ENCODE measurements at places on chromosomes 2 and 18. TPM values are rescaled to one million over a fixed set of nuclear protein-coding genes. Genes with fewer than 3 reads are reported as not detected.

Gene RGPD6
- total RNA-seq: 30.9 TPM

Gene TSPYL6
- total RNA-seq: not detected

Gene CCDC195
- not detected for total RNA-seq

Gene DNAJC5G
- total RNA-seq: not detected

DNA sequence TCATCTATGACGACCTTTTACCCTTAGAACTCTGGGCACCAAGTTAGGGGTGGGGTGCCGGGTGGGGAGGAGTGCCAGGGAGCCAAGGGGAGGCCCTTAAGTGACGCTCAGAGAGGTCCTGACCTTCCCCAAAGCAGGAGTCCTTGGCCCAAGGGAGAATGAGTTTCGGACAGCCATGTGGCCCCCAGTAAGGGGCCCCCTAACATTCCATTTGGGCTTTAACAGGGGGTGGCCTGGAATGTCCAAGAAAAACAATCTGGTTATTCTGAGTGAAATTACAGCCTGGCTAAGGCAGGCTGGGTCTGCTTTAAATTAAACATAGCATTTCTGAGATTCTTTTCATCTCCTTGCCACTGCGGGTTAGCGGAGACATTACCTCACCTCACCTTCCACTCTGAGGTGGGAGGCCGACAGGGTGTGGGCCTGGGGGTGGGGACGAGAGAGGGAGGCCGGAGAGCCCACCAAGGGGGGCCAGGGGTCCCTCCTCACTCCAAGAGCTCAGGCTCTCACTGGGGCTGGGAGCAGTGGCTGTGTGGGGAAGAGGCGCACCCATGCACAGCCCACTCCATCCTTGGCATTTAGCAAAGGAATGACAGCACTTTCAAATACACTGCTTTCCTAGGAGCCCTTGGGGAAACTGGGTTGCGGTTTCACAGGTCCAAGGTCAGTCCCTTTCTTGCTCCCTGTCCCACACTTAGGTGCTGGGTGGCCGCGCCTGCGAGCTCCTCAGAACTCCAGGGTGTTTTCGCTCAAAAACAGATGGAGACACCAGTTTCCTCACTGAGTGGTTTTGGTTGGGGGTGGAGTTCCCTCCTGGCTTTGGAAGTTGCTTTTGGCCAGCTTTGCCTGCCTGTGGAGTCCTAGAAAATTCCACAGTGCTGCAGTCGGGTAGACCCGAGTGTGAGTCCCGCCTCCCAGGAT lies 107.4 kb downstream of the POLR1A start:
- peak overlapping the region; percentile 94 for H3K27ac ChIP-seq
- peaks cover 78% of the 10 kb centered on the region for H3K4me1 ChIP-seq
- no peak overlapping the region for H3K4me3 ChIP-seq
- DNase-seq: peak; percentile 96
- H3K36me3 ChIP-seq: no peaks in the 10 kb centered on the region
- no peaks in the 10 kb centered on the region for H3K27me3 ChIP-seq

DNA sequence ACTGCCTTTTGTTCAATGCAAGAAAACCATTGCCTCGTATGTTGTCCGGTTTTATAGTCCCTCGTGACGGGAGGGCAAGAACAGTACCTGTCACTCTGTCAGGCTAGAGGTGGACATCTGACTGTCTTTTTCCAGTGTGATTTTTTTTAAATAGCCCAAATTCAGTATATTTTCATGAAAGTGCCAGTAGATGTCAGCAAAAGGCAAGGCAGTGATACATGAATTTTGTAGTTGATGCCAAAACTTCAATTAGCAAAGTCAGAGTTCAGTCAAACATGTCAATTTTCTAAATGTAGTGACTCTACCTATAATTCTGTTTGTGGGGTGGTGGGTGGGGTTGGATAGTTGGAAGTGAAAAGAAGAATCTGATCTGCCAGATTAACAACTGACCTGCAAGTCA lies 296.0 kb upstream of the MC4R start:
- H3K4me1 ChIP-seq: no peaks in the 10 kb centered on the region
- no peaks in the 10 kb centered on the region for H3K27me3 ChIP-seq
- no peak overlapping the region for H3K4me3 ChIP-seq
- H3K36me3 ChIP-seq: no peaks in the 10 kb centered on the region

- no peak for DNase-seq
- H3K27me3 ChIP-seq: no peaks in the 10 kb centered on the region
- H3K4me1 ChIP-seq: no peaks in the 10 kb centered on the region
- no peak overlapping the region for H3K4me3 ChIP-seq
These were observed 370.8 kb downstream of the TNS1 start for GRCh38 chr2:217632043-217632442.

Gene THSD7B
- 0.16 TPM for total RNA-seq

Gene DNAH7
- under 0.01 TPM for total RNA-seq

DNA sequence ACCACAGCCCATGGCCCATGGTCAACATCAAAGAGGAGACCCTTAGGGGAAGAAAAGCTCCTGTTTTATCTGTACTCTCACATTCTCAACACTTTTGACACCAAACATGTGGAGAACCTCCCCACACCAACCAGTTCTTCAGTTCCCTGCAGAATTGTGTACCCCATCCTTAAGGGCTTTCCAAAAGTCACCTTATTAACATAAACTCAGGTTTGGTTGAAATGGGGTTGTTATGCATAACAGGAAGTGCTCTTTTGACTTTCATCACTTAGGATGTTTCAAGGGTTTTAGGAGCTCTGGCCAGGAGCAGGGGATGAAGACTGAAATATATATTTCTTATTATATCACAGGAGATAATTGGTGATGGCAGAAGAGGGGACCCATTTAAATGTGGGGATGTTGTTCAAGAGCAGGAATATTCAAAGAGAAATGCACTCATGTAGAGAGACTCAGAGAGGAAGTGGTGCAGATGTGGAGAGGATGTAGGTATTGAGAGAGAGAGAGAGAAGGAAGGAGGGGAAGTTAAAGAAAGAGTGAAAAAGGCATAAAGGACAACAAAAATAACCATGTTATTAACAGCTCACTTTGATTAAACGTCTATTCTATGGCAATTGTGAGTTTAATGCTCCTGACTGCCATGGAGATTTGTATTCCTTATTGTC lies 35.2 kb downstream of the SP140L start:
- H3K4me1 ChIP-seq: no peaks in the 10 kb centered on the region
- H3K27ac ChIP-seq: no peak overlapping the region
- H3K27me3 ChIP-seq: no peaks in the 10 kb centered on the region
- no peak for DNase-seq

- no peaks in the 10 kb centered on the region for H3K4me1 ChIP-seq
- no peaks in the 10 kb centered on the region for H3K36me3 ChIP-seq
- H3K4me3 ChIP-seq: no peak overlapping the region
- no peak for DNase-seq
These were observed 138.5 kb upstream of the NETO1 start for GRCh38 chr18:73006331-73006730.

GRCh38 chr18:24586662-24587360 lies 126.4 kb downstream of the HRH4 start:
- no peak overlapping the region for H3K27ac ChIP-seq
- DNase-seq: no peak
- H3K36me3 ChIP-seq: no peaks in the 10 kb centered on the region
- H3K27me3 ChIP-seq: 0 out of 2 replicates have a peak, but pooled peaks cover 5% of the 10 kb centered on the region
- no peak overlapping the region for H3K4me3 ChIP-seq

DNA sequence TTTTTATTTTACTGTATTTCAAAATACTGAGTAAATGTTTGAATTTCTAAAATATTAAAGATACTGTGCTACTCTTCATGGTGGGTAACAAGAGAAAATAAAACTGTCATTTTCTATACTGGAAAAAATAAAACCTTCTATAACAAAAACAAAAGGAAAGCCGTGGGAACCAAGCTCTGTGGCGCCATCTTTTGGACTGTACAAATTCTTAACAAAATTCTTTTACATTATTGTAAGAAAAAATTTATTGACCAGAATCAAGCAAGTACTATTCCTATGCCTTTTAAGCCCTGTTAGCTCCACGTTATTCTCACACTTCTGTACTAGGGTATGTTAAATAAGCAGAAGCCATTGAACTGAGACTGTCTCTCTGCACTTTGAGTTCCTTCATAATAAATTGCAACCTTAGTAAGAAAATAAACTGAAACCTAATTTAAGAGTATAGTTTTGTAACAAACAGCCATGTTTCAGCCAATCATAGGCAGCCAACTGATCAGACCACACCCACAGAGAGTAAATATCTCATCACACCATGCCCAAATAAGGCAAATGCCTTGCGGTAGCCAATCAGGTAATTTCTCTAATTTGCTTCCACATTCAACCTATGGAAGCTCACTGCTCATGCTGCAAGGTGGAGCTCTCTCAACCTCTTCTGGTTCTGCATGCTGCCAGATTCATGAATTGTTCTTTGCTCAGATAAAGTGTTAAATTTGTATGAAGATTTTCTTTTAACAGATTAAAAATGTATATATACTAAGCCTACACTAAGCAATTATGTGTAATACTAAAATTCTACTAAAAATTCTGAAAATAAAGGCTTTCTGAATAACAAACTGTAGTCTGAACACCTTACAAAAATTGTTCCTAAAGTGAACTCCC lies 42.2 kb downstream of the HIBCH start:
- H3K4me3 ChIP-seq: no peak overlapping the region
- no peaks in the 10 kb centered on the region for H3K27me3 ChIP-seq
- peaks cover 4% of the 10 kb centered on the region for H3K4me1 ChIP-seq
- no peak overlapping the region for H3K27ac ChIP-seq

GRCh38 chr2:48749291-48750127 lies 6.0 kb downstream of the LHCGR start:
- H3K4me3 ChIP-seq: no peak overlapping the region
- H3K27me3 ChIP-seq: no peaks in the 10 kb centered on the region
- H3K27ac ChIP-seq: no peak overlapping the region
- no peaks in the 10 kb centered on the region for H3K4me1 ChIP-seq
- no peaks in the 10 kb centered on the region for H3K36me3 ChIP-seq
- DNase-seq: no peak

- no peaks in the 10 kb centered on the region for H3K27me3 ChIP-seq
- no peak overlapping the region for H3K4me3 ChIP-seq
- no peak overlapping the region for H3K27ac ChIP-seq
These were observed 58.5 kb downstream of the ACAA2 start for GRCh38 chr18:49754866-49755265.

Gene CD207
- total RNA-seq: not detected

Gene NLRC4
- total RNA-seq: not detected

DNA sequence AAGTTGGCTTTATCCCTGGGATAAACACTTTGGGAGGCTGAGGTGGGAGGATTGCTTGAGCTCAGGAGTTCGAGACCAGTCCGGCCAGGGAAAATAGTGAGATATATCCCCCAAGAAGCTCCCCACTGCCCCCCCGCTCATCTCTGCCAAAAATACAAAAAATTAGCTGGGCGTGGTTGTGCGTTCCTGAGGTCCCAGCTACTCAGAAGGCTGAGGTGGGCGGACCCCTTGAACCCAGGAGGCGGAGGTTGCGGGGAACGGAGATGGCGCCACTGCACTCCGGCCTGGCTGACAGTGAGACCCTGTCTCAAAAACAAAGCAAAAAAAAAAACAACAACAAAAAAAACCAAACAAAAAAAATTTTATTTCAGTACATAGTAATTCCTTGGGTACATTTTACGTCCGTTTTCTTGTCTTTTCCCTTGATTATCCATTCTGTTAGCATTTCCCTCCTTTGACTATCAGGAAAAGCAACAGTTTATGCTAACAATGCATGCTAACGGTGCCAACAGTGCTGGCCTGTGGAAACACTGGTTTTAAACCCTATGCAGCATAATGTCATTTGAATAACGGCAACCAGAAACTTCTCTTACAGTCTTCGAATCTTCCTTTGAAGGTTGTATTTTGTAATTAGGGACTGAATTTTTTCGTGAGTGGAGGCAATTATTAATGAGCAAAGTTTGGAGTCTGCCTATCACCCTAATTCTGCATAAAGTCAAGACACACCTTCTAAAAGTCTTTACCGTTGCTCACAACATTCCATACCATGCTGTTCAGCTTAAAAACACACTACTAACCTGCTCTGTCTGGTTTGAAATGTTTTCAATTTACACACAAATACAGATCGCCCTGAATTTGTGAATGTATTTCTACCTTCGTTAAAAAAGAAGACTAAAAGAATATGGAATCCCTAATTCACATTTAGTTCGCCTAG lies 721 bp upstream of the MIB1 start:
- DNase-seq: no peak
- H3K27me3 ChIP-seq: no peaks in the 10 kb centered on the region
- H3K4me3 ChIP-seq: peak overlapping the region; percentile 77
- H3K27ac ChIP-seq: peak overlapping the region; percentile 10
- H3K36me3 ChIP-seq: peaks cover 11% of the 10 kb centered on the region

DNA sequence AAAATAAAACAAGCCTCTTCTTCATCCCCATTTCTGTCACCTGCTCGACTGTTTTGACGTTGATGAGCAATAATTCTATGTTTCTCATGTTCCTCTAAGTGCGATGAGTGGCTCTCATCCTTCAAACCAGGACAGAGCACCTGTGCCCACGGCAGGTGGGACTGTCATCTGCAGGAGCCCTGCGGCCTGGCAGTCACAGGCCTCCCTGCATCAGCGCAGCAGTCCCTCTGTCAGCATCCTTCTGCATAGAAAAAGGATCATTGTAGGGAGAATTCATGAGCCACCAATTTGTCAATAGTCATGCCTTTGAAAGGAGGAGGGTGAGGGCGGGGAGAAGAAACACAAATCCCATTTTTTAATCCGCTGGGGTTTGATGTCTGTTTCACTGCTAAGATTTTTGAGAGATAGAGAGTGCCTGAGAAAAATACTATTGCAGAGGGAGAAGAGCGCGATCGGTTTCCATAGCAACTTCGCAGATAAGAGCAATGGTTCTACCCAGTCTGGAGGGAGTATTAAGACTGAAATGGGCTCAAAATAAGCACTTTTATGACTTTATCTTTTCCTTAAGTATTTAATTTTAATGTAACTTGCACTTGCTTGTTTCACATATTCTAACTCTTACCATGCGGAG lies 234.3 kb upstream of the NCKAP5 start:
- no peak overlapping the region for H3K27ac ChIP-seq
- H3K4me3 ChIP-seq: no peak overlapping the region
- DNase-seq: no peak
- H3K4me1 ChIP-seq: no peaks in the 10 kb centered on the region

GRCh38 chr18:10563886-10564285 lies 38.1 kb downstream of the NAPG start:
- H3K4me1 ChIP-seq: no peaks in the 10 kb centered on the region
- H3K27ac ChIP-seq: no peak overlapping the region
- no peaks in the 10 kb centered on the region for H3K27me3 ChIP-seq
- no peaks in the 10 kb centered on the region for H3K36me3 ChIP-seq
- DNase-seq: no peak

DNA sequence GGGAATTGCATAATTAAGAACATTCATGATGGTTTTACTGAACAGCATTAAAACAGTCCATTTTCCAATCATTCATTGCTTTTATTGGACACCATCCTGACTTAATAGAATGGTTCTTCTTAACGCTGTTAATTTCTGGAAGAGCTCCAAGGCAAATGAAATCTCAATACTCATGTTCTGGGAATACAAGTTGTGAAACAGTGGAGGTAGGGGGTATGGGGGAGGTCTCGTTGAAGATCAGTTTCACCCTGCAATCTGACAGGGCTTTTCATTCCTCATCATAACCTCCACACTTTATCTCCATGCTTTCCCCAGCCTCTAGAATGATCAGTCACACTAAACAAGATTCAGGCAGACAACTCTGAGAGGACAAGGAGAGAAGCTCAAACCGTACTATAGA lies 113.6 kb downstream of the ETAA1 start:
- H3K36me3 ChIP-seq: no peaks in the 10 kb centered on the region
- no peaks in the 10 kb centered on the region for H3K27me3 ChIP-seq
- H3K4me3 ChIP-seq: no peak overlapping the region
- DNase-seq: no peak
- peaks cover 13% of the 10 kb centered on the region for H3K4me1 ChIP-seq
- H3K27ac ChIP-seq: no peak overlapping the region

GRCh38 chr2:144323946-144324345 lies 196.0 kb downstream of the ZEB2 start:
- H3K4me3 ChIP-seq: no peak overlapping the region
- no peaks in the 10 kb centered on the region for H3K27me3 ChIP-seq
- no peak for DNase-seq
- no peaks in the 10 kb centered on the region for H3K36me3 ChIP-seq

Measured in SJSA1 (cell line).